Right atrium auricular region (tissue), 2 donors: ENCODE measurements at places on chromosomes 5 and 9. TPM values are rescaled to one million over a fixed set of nuclear protein-coding genes. Genes with fewer than 3 reads are reported as not detected.
A peak's percentile ranks its signal among the peaks of the same experiment; 100 is the strongest.

IRX1 gene
- total RNA-seq, result 0.39 TPM

SOX30 gene
- total RNA-seq, result not detected

FRMD3 gene
- total RNA-seq, result 77.5 TPM

CARD9 gene
- 0.15 TPM for total RNA-seq

CTNND2 gene
- total RNA-seq, result 8.6 TPM

GRCh38 chr5:145178641-145179523, 656.3 kb downstream of the PRELID2 start:
- no peaks in the 10 kb centered on the region for H3K4me1 ChIP-seq
- H3K4me3 ChIP-seq, result no peak overlapping the region
- DNase-seq, result no peak
- H3K27ac ChIP-seq, result no peak overlapping the region
- no peaks in the 10 kb centered on the region for H3K36me3 ChIP-seq
- H3K27me3 ChIP-seq, result no peaks in the 10 kb centered on the region

DNA sequence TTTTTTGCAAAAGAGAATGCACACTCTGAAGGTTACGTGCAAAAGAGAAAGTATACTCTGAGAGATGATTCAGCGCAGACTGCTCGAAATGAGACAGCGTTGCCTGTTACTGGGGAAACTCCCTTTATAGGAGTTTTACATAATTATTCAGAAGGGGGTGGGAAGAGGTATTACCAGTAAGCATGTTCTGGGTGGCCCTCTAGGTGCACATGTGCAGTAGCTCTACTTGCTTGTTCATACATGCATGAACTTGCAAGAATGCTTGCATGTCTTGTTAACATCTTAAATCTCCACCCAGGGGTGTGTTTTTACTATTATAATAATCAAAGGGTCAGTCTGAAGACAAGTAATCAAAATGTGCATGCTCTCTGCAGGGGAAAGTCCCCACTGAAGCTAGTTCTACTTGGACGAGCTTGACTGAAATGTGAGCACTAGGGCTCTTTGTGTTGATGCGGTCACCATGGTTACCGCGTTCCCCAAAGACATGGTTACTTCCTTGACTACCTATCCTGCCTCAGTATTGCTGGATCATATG, 75.5 kb downstream of the SGCD start:
- H3K36me3 ChIP-seq, result no peaks in the 10 kb centered on the region
- no peak for DNase-seq
- H3K4me1 ChIP-seq, result no peaks in the 10 kb centered on the region
- H3K4me3 ChIP-seq, result no peak overlapping the region
- no peaks in the 10 kb centered on the region for H3K27me3 ChIP-seq
- no peak overlapping the region for H3K27ac ChIP-seq

DNA sequence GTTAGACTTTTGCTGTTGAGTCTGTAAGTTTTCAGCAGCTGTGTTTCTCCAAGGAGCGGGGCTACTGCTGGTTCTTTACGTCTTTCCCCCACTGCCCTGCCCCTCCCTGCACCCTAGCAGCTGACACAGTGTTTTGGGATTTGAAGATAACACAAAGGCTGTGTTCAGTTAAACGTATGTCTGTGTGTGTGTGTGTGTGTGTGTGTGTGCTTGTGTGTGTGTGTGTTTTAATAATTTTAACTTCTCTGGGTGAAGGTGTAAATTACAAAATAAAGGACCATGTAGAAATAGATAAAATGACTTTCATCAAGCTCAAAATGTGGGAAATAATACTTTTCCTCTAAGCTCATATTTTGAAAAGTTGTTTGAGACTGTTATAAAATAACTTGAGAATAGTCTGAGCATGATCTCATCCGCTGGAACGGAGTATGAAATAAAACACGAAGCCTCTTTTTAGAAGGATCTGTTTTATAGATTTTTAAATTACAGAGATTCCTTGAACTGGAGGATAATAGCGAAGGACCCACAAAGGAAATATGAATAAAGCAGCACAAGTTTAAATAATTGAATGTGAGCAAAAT, 10.9 kb downstream of the ABL1 start:
- DNase-seq, result no peak
- H3K27ac ChIP-seq, result peak overlapping the region; percentile 83
- H3K36me3 ChIP-seq, result no peaks in the 10 kb centered on the region
- no peak overlapping the region for H3K4me3 ChIP-seq
- H3K27me3 ChIP-seq, result no peaks in the 10 kb centered on the region
- H3K4me1 ChIP-seq, result no peaks in the 10 kb centered on the region

GRCh38 chr5:21807953-21808352, 1045.2 kb downstream of the CDH12 start:
- no peak overlapping the region for H3K27ac ChIP-seq
- no peaks in the 10 kb centered on the region for H3K27me3 ChIP-seq
- no peak overlapping the region for H3K4me3 ChIP-seq
- no peaks in the 10 kb centered on the region for H3K36me3 ChIP-seq

DNA sequence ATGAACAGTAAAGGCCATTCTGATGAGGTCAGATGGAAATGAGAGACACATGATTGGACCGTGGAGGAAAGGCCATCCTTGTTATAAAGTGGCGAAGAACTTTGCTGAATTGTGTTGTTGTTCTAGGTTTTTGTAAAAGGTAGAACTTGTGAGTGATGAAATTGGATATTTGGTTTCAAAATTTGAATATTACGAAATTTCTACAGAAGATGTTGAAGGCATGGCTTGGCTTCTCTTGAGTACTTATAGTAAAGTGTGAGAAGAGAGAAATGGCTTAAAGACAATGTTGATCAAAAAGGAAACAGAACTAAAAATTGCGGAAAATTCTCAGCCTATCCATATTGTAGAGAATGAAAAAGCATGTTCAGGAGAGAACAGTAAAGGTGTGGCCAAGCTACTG, 166.6 kb upstream of the S1PR3 start:
- no peaks in the 10 kb centered on the region for H3K27me3 ChIP-seq
- peaks cover 22% of the 10 kb centered on the region for H3K4me1 ChIP-seq
- no peak overlapping the region for H3K4me3 ChIP-seq

DNA sequence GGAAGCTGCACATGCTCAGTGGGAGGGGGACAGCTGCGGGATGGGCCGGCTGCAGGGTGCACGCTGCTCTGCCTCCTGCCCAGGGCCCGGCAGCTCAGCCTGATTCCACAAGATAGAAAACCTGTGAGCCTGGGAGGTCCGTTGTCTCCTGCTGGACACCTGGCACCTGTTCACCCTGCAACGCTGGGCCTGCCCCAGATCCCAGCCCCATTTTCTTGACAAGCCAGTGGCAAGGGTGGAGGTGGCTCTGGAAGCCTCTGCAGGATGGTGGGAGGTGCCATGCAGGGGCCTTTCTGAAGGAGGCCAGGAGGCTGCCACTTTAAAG, 68.1 kb upstream of the RNF130 start:
- no peaks in the 10 kb centered on the region for H3K4me1 ChIP-seq
- no peak overlapping the region for H3K4me3 ChIP-seq
- H3K27me3 ChIP-seq, result no peaks in the 10 kb centered on the region
- no peaks in the 10 kb centered on the region for H3K36me3 ChIP-seq
- peak; percentile 44 for DNase-seq

- H3K36me3 ChIP-seq, result no peaks in the 10 kb centered on the region
- H3K4me3 ChIP-seq, result no peak overlapping the region
- H3K27ac ChIP-seq, result no peak overlapping the region
- DNase-seq, result no peak
These were observed 59.1 kb downstream of the DEPDC1B start for GRCh38 chr5:60640901-60641300.

DNA sequence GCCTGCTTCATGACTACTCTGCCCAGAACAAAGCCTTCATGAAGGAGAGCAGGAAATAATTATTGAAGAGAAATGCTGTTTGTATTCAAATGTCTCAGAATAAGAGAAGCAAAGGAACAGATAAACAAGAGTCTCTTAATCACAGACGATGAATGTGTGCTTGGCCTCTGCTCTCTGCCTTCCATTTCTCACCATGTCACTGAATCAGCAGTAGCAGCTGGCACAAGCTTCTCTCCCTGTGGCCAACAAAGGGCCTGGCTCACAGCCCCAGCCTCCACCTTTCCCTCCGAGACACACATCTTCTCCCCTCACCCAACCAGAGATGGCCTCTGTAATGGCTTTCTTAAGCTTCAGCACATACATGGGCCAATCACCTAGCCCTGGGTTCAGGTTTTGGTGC, 128.1 kb upstream of the SLIT3 start:
- no peak overlapping the region for H3K4me3 ChIP-seq
- H3K27me3 ChIP-seq, result no peaks in the 10 kb centered on the region
- H3K4me1 ChIP-seq, result no peaks in the 10 kb centered on the region
- no peak for DNase-seq

- H3K27ac ChIP-seq, result no peak overlapping the region
- H3K36me3 ChIP-seq, result no peaks in the 10 kb centered on the region
- DNase-seq, result no peak
These were observed 277.0 kb downstream of the SMARCA2 start for GRCh38 chr9:2291980-2292704.

DNA sequence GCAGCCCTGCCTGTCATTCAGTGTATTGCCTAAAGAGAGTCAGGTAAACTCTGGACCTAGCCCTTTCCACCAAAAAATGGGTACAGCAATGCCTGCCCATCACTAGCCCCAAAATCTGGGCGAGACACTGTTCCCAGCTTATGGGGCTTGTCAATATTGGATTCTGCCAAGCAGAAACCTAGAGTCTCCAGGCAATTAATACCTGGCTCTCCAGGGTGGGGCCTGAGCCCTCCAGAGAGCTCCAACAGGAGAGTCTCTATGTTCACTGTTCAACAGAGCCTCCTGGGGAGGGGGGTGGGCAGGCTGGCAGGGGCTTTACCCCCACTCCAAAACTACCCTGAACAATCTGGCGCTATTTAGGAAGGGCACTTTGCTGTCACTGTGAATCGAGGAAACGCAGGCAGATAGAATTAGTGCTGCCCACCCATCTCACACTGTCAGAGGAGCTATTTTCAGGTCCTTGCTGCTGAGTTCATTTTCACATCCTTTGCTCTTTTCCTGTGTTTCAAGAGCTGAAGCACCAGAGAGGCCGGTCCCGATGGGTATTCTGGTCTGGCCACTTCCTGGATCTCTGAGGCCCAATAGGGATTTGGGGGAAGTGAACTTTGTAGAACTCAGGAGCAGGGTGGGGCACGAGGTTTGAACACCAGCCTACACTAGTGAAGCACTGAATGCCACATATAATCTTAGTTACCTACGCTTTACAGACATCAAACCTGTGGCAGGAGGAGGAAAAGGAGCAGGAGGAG, 121.8 kb downstream of the C5orf15 start:
- no peaks in the 10 kb centered on the region for H3K27me3 ChIP-seq
- no peak overlapping the region for H3K4me3 ChIP-seq
- no peak for DNase-seq
